Activated T-cell treated with anti-CD3 and anti-CD28 coated beads, Interleukin-2, amount 50 U/mL, for 72 hours (primary cell): ENCODE measurements at places on chromosomes 7 and 10. TPM values are rescaled to one million over a fixed set of nuclear protein-coding genes. Genes with fewer than 3 reads are reported as not detected.

DNA sequence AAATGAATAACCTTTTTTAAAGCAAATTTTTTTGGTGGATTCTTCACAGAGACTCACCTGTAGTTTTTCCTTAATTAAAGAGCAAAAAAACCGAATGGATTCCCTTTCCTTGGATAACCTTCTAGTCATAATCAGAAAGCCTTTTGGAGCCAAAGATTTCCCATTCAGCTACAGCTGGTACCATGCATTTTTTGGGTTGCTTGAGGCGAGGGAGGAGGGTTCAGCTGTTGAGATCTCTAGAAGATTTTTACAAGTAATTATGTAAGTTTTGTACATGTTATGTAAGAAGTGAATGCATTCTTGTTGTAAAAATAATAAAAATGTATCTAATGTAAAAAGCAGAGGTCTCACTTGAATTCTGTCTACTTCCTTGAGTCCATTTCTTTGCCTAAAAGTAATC lies 463.2 kb downstream of the SORCS3 start:
- H3K27me3 ChIP-seq = no peaks in the 10 kb centered on the region
- no peak for DNase-seq
- H3K4me1 ChIP-seq = no peaks in the 10 kb centered on the region

GRCh38 chr10:13816195-13816925 lies 229.6 kb downstream of the PRPF18 start:
- no peaks in the 10 kb centered on the region for H3K27me3 ChIP-seq
- H3K36me3 ChIP-seq = peaks cover 5% of the 10 kb centered on the region
- no peaks in the 10 kb centered on the region for H3K4me1 ChIP-seq
- no peak overlapping the region for H3K4me3 ChIP-seq

SYT15 gene
- total RNA-seq = not detected

ACSM6 gene
- total RNA-seq = not detected

ADAM12 gene
- total RNA-seq = 0.63 TPM

C7orf33 gene
- not detected for total RNA-seq
